ENCODE measurements at places on chromosomes 11 and 22. TPM values are rescaled to one million over a fixed set of nuclear protein-coding genes. Genes with fewer than 3 reads are reported as not detected.

DNA sequence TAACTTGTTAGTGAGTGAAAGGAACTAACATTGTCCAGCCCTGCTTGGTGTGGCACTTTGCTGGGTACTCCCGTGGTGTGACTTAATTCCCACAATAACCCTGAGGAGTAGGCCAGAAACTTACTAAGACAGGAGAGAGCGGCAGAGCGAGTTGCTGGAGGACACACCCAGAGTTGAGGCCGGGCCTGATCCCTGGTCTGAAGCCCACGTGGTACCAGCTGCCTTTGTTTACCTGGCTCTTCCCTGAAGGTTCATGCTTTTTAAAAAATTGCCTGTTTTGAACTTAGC lies 594 bp downstream of the MPST start:
- H3K4me3 ChIP-seq, result peak overlapping the region; percentile 95
- peak; percentile 58 for DNase-seq
- H3K4me1 ChIP-seq, result peaks cover 81% of the 10 kb centered on the region
- peak overlapping the region; percentile 94 for H3K27ac ChIP-seq
- H3K27me3 ChIP-seq, result no peaks in the 10 kb centered on the region

DNA sequence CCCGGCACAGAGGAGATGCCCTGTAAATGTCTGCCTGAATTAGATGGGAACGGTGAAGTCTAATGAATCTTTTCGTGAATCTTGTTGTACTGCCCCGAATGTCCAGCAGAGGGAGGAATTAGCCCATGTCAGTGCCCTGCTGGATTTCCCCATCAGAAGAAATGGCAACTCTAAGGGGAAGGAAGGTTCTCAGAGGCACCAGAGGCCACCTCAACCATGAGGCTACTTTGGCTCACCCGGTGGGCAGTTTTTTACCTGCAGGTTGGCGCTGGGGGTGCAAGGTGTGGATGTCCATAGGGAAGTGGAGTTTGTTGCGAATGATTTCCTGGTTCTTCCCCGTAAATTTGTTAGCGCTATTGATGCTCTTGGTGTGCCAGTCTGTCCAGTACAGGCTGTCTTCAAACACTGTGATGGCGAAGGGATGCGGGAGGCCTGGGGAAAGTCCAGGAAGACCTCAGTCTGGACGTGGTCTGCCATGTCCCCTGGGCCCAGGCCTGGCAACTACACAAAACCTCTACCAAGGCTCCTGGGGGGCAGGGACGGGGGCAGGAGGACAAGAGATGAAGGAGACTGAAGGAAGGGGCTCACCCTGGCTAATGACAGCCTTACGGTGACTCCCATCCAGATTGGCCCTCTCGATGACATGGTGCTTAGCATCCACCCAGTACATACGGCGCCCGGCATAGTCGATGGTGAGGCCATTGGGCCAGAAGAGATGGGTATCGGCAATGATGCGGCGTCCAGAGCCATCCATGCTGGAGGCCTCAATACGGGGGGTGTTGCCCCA lies 28.5 kb downstream of the LRP4 start:
- no peak overlapping the region for H3K4me3 ChIP-seq
- no peak overlapping the region for H3K27ac ChIP-seq
- H3K36me3 ChIP-seq, result peaks cover 39% of the 10 kb centered on the region
- peak; percentile 81 for DNase-seq

- H3K4me3 ChIP-seq, result no peak overlapping the region
- H3K27ac ChIP-seq, result no peak overlapping the region
- peaks cover 12% of the 10 kb centered on the region for H3K4me1 ChIP-seq
- H3K27me3 ChIP-seq, result no peaks in the 10 kb centered on the region
- DNase-seq, result no peak
- no peaks in the 10 kb centered on the region for H3K36me3 ChIP-seq
Measured at GRCh38 chr11:131518305-131518838, 148.0 kb downstream of the NTM start.

PCF11 gene
- 58.0 TPM for total RNA-seq

GRCh38 chr11:3707176-3707575 lies 36.0 kb upstream of the CHRNA10 start:
- no peak overlapping the region for H3K27ac ChIP-seq
- peaks cover 42% of the 10 kb centered on the region for H3K36me3 ChIP-seq
- H3K4me1 ChIP-seq, result peaks cover 3% of the 10 kb centered on the region

DNA sequence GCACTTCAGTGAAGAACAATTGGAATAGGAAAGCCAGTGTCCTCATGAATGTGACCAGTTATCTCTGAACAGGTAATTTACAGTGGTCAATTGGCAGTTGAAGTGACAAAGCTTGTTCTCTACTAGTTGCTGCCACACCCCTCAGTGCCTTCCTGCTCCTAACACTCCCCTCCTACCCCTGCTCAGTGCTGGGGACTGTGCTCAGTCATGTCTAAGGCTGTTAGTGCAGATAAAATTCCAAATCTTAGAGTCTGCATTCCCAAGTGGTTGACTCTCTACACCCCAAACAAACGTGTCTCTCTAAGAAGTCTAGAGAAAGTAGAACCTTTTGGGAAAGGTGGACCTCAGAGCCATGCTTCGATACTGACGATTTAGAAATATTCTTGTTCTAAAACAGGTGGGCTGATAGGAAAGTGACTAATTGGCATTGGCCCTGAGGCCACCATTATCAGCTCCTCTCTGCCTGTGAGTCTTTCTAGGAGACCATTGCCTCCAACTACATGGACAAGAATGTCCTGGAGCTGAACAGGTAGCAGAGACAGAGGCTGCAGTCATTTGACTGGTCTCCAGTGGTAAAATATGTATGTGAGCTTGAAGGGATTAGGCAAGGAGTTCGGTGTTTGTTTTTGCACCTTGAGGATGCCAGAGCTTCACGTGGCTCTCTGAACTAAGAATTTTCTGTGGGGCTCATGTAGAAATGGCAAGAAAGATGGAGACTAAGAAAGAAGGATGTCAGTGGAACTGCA lies 22.1 kb upstream of the NNMT start:
- H3K27ac ChIP-seq, result no peak overlapping the region
- H3K36me3 ChIP-seq, result no peaks in the 10 kb centered on the region
- H3K4me3 ChIP-seq, result no peak overlapping the region

GRCh38 chr22:26651815-26652214 lies 5.6 kb upstream of the MIAT start:
- no peak for DNase-seq
- H3K36me3 ChIP-seq, result no peaks in the 10 kb centered on the region
- no peak overlapping the region for H3K4me3 ChIP-seq
- no peak overlapping the region for H3K27ac ChIP-seq

DNA sequence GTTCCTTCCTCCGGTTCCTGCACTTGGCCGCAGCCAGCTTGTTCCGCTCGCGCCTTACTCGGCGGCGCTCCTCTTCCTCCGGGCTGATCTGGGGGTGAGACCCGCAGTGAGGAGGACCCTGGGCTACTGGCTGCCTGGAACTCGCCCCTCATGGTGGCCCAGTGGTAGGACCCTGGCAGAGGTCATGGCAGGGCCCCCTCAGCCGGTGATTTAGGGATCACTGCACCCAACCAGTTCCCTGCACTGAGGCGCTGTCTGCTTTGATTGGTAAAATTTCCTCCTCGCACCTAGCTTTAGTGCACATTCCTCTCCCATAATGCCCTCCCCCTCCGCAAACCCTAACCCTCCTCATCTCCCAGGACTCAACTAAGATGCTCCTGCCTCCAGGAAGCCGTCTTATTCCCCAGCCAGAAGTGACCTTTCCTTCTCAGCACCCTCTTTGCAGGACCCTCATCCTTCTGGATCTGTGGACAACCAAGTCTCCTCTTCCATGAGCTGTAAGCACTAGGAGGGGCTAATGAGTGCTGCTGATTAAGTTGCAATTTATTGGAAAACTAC lies 3.6 kb downstream of the CCDC85B start:
- peak overlapping the region; percentile 19 for H3K4me3 ChIP-seq
- no peak for DNase-seq

ACCS gene
- 34.4 TPM for total RNA-seq

GRCh38 chr11:15232496-15232895 lies 117.8 kb downstream of the INSC start:
- no peaks in the 10 kb centered on the region for H3K27me3 ChIP-seq
- no peak overlapping the region for H3K4me3 ChIP-seq
- DNase-seq, result no peak
- no peak overlapping the region for H3K27ac ChIP-seq
- H3K4me1 ChIP-seq, result no peaks in the 10 kb centered on the region

GRCh38 chr22:31179345-31179744 lies 19.4 kb downstream of the RNF185 start:
- DNase-seq, result peak; percentile 34
- H3K36me3 ChIP-seq, result peaks cover 26% of the 10 kb centered on the region
- H3K27ac ChIP-seq, result no peak overlapping the region
- H3K27me3 ChIP-seq, result no peaks in the 10 kb centered on the region
- peaks cover 27% of the 10 kb centered on the region for H3K4me1 ChIP-seq

GRCh38 chr22:23682077-23682476 lies 8.7 kb upstream of the RGL4 start:
- no peak overlapping the region for H3K27ac ChIP-seq
- DNase-seq, result no peak
- H3K4me1 ChIP-seq, result no peaks in the 10 kb centered on the region
- H3K4me3 ChIP-seq, result no peak overlapping the region
- H3K27me3 ChIP-seq, result no peaks in the 10 kb centered on the region
